ENCODE measurements at places on chromosomes 13 and 19.

DNA sequence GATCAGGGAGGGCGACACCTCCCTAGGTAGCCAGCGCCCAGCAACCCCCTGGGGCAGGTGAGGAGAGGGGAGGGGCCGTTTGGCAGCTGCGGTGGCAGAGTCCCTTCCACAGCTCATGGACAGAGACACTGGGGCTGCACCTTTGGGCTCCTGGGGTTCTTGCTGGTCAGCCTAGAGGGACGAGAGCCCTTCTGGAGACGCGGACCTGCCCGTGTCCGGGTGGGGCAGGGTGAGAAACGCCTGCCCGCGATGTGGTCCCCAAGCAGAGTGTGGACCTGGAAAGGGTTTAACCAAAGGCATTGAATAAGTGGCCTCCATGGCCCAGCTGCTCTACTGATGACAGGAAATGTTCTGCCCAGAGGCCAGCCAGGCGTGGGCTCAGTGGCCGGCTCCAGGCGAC lies 38.3 kb downstream of the ADPRHL1 start:
- no peak for DNase-seq

DNA sequence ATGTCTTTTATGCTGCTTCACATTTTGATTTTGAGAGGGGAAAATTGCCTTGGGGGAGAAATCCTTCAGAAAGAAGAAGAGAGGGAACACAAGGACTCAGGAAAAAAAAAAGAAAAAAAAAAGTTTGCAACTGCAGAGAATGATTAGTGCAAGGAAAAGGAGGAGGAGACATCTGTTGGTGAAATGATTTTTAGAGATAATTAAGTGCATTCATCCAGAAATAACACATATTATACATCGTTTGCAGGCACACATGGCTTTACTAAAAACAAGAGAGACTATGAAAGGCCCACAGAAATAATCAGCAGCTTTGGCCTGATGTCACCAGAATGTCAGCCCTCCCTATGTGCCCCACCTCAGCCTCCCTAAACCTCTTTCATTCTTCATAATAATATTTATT lies 1058.2 kb downstream of the PCDH9 start:
- no peak for DNase-seq

GRCh38 chr19:19575411-19575810 lies 37.3 kb downstream of the CILP2 start:
- DNase-seq: no peak

- no peak for DNase-seq
These were observed 14.9 kb upstream of the GPR18 start for GRCh38 chr13:99273128-99273527.

DNA sequence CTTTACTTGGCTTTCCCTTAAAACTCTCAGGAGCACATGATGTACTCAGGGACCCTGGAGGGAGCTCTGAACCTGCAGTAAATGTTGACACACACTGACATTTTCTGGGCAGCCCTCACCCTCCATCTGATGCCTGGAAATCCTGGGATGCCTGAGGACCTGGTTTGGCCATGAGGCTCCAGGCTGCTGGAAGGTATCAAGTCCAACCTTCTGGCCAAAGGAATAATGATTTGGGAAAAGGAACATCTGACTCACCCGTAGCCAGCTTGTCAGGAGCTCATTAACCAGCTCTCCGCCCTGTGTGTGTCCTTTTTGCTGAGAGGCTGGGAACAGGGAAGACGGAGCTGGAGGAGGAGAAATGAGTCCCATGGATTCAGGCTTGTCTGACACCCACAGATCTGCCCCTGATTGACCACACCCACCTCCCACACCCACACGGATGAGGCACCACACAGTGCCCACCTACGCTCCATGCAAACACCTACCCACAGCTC lies 10.3 kb downstream of the ZNF558 start:
- DNase-seq: no peak
